ENCODE measurements at places on chromosomes 5 and 9. TPM values are rescaled to one million over a fixed set of nuclear protein-coding genes. Genes with fewer than 3 reads are reported as not detected.

GRCh38 chr5:1442222-1443145 is 2.8 kb downstream of the SLC6A3 start:
- H3K27me3 ChIP-seq, result peaks cover 45% of the 10 kb centered on the region
- H3K36me3 ChIP-seq, result no peaks in the 10 kb centered on the region
- H3K27ac ChIP-seq, result no peak overlapping the region
- peak; percentile 27 for DNase-seq
- H3K4me1 ChIP-seq, result peaks cover 5% of the 10 kb centered on the region

The OR1Q1 gene
- not detected for total RNA-seq

DNA sequence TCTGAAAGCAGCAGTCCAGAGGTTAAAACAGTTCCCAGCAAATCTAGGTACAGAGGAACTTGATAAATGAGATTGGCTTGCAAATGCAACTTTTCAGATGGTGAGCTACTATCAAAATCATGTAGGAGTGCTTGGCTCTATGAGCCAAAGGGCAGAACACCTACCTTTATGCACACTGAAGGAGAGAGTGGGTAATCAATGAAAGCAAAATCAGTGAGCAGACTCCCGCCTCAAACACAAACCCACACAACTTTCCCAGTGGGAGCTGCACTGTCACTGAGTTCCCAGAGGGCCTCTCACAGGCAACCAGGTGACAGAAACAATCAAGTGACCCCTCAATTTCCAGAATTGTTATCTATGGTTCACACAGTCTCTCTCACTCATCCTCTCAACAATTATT is 8.5 kb downstream of the ARL15 start:
- no peak overlapping the region for H3K27ac ChIP-seq
- no peak for DNase-seq
- no peaks in the 10 kb centered on the region for H3K27me3 ChIP-seq
- peaks cover 5% of the 10 kb centered on the region for H3K4me1 ChIP-seq
- no peak overlapping the region for H3K4me3 ChIP-seq
- H3K36me3 ChIP-seq, result no peaks in the 10 kb centered on the region

DNA sequence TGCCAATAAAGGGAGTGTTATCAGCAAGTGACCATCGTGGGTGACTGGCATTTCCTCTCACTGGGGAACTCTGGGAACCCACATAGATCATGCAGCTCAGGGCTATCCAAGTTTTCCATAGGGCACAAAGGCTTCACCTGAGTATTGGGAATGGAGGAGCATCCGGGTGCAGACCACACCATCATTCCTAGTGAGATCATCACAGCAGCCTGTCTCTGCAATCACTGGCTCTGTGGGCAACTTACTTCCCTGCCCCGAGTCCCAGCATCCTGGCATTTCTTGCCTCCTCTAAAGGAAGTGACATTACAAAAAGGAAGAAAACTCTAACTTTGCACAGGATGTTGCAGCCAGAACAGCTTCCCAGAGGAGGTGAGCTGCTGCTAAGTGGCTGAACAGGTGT is 80.6 kb upstream of the SHB start:
- no peak for DNase-seq
- no peaks in the 10 kb centered on the region for H3K36me3 ChIP-seq
- H3K27ac ChIP-seq, result no peak overlapping the region
- H3K4me1 ChIP-seq, result no peaks in the 10 kb centered on the region

- DNase-seq, result no peak
- H3K4me1 ChIP-seq, result peaks cover 16% of the 10 kb centered on the region
- no peak overlapping the region for H3K4me3 ChIP-seq
- H3K27ac ChIP-seq, result no peak overlapping the region
- H3K27me3 ChIP-seq, result no peaks in the 10 kb centered on the region
These were observed 17.4 kb upstream of the FYB1 start for GRCh38 chr5:39236718-39237117.

The ARAP3 gene
- total RNA-seq, result 9.9 TPM

DNA sequence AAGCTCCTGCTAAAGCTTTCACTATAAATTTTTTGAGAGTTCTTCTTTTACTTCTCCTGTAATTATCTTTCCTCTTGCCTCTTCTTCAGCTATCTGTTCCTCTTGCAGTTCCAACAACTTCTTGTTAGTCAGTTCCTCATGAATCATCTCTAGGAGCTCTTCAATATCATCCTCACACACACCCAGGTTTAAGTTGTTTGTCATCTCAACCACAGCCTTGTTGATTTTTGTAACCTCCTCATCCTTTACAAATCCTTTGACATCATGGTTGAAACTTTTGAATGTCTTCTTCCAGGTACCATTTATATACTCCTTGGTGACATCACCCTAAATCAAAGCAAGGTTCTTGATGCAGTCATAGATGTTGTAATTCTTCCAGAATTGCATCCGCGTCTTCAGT is 106.3 kb upstream of the MAMDC2 start:
- no peak overlapping the region for H3K4me3 ChIP-seq
- H3K36me3 ChIP-seq, result no peaks in the 10 kb centered on the region
- no peak overlapping the region for H3K27ac ChIP-seq

DNA sequence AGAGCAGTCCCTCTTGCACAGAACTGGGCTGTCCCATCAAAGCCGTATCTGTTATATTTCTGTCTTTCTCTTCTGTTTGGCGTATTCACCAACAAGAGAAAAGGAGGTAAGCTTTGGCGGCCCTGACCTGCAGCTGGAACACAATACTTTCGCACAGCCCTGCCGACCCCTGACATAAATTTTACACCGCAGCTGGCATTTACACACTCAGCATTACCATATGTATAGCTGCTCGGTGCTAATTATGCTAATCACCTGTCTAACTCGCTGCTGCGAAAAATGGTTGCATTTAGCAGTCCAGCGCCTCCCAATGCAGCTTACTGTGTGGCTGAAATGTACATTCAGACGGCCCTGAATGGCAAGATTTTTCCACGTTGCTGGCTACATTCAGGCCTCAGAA is 20.8 kb downstream of the PTCH1 start:
- peak overlapping the region; percentile 96 for H3K27ac ChIP-seq
- H3K4me3 ChIP-seq, result no peak overlapping the region
- no peaks in the 10 kb centered on the region for H3K36me3 ChIP-seq
- no peak for DNase-seq
- H3K27me3 ChIP-seq, result peaks cover 9% of the 10 kb centered on the region

- peaks cover 9% of the 10 kb centered on the region for H3K4me1 ChIP-seq
- no peak overlapping the region for H3K27ac ChIP-seq
- H3K27me3 ChIP-seq, result no peaks in the 10 kb centered on the region
- peak; percentile 65 for DNase-seq
- H3K36me3 ChIP-seq, result peaks cover 6% of the 10 kb centered on the region
- no peak overlapping the region for H3K4me3 ChIP-seq
These were observed 39.3 kb upstream of the CDC42SE2 start for GRCh38 chr5:131224387-131225201.

The AFAP1L1 gene
- not detected for total RNA-seq

The FAM169A gene
- 5.8 TPM for total RNA-seq

DNA sequence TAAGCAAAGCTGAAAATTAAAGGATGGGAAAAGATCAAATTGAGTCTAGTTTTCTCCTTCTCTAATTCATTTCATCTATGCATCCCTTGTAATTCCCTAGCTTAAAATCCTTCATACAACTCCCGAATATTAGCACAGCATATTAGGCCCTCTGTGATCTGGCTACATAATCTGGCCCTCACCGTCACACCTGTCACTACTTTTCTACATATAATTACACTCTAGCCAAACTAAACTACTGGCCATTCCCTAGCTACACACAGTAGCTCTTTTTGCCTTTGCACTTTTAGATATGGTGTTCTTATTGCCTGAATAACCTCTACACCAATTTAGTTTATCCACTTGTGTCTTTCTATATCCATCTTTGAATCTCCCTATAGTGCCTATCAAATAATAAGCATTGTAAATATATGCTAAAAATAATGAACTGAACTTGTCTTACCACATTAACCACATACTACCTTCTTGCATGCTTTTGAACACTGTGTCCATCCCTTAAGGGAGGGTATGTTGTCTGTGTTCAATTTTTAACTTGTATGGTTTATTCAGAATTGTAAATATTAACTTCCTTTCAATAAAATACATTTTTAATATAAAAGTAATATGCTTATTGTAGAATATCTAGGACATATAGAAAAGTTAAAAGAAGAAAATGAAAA is 15.9 kb downstream of the RANBP6 start:
- no peaks in the 10 kb centered on the region for H3K27me3 ChIP-seq
- H3K27ac ChIP-seq, result no peak overlapping the region
- DNase-seq, result no peak

The C9orf153 gene
- total RNA-seq, result 0.38 TPM

The FAM78A gene
- 76.8 TPM for total RNA-seq

The DDX4 gene
- 0.29 TPM for total RNA-seq
